Activated T-cell treated with anti-CD3 and anti-CD28 coated beads, Interleukin-2, amount 50 U/mL, for 4 hours (primary cell): ENCODE measurements at places on chromosomes 6 and 20. TPM values are rescaled to one million over a fixed set of nuclear protein-coding genes. Genes with fewer than 3 reads are reported as not detected.

DNA sequence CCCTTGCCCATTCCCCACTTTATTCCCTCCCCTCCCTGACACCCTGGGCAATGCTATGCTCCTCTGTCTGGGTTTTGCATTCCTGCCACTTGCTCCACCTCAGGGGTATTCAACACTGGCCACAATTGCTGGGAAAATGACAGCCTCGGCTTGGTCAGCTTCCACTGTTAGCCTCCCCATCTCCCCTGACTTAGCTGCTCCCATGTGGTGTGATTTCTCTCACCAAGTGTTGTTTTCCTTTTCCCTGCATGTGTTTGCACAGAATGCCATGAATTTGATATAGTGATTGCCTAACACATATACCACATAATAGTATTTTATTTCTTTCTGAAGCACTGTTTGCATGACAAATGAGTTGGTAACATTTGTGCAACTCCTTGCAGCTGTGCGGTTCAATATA, 1.4 kb upstream of the LEMD2 start:
- DNase-seq, result no peak

DNA sequence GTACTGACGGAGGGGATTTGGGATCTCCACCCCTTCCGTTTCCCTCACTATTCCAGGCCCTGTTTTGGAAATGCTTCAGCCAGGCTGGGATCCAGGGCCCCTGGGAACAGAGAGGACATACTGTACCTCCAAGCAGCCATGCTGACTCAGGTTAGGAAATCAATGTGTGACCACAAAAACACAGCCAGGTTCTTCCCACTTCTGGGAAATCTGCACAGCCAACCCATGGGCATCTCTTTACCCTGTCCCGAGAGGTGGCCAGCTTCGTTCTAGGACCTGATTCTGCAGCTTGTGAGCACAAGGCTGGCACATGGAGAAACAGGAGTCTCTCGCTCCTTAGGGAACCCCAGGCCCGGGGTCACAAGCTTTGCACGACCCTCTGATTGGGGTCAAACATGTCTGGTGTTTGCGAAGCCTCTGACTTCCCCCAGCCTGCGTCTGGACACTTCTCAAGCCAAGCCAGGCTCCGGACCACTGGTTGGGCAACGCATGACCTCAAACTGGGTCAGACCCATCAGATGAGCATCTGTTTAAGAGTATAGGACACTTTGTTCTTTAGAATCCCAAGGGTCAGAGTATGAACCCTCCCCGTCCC, 8.3 kb upstream of the TTPAL start:
- no peak for DNase-seq

SPACA1 gene
- not detected for total RNA-seq

GRCh38 chr20:32144898-32145662, 35.6 kb downstream of the TM9SF4 start:
- DNase-seq, result no peak

- no peak for DNase-seq
These were observed 6.2 kb upstream of the RNF217 start for GRCh38 chr6:124956018-124956417.

- DNase-seq, result peak; percentile 29
These were observed 3.0 kb upstream of the GOPC start for GRCh38 chr6:117605169-117605826.
